ENCODE measurements at places on chromosomes 6 and 20.

GRCh38 chr6:12613811-12614210 is 102.8 kb upstream of the PHACTR1 start:
- DNase-seq: no peak

DNA sequence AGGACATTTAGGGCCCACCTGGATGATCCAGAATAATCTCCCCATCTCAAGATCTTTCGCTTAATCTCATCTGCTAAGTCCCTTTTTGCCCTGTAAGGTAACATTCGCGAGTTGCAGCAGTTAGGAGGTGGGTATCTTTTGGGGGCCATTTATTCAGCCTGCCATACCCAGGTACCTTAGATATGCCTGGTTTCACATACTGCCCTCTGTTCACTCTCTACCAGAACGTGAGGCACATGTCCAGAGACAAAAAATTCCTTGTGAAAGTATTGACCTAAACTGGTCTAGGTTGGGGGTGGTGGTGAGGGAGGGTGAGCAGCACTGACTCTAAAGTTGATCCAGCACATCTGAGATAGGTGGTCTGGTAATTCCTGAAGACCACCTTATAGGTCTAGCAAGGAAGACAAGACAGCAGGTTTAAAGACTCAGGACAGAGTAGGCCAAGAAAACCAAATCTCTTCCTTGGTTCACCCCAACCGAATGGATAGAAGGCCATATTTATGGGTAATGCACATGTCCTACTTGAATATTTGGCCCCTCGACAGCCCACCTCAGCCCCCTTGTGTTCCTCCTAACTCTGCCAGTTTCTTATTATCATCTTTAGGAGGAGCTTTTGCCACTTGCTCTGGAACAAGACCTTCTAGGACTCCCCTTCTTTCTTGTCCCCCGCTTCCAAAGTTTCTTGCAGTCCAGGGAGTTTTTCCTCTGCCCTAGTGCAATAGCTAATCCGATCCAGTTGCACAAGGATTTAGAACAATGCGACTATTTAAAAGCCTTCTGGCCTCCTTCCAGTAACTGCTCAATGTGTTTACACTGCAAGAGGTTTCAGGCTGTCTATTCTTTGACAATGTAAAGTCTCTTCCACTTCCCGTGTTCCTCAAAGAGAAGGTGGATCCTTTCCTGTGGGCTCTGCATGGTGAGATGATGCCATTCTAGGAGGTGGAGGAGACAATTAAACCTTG is 213.0 kb upstream of the LAMP5 start:
- DNase-seq: peak; percentile 33

DNA sequence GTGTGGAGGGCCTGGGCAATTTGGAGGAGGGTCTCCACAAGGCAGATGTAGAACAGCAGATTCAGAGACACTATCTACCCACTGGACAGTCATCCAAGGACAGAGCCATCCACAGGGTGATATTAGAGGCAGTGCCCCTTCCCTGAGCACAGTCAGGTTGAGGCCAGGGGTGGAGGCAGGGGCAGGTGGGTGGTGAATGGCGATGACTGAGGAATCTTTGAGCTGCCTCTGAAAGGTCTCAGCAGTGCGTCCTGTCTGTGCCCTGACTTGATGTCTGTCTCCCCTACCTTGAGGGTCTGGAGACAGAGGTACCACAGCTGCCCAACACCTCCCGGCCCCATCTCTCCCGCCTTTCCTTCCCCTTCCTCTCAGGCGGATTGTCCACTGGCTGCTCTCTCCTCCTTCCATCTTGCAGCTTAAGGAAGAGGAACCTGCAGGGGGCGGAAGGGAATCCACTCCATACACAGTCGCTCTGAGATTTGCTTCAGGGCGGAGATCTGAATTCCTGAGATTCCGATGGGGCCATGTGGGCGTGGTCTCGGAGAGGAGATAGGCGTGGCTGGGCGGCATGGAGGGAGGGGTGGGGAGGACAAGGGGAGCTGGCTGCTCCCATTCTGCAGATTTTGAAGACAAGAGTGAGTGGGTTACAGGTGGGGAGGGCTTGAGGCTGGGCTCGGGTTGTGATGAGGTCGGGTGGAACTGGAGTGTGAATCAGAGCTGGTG is 1.7 kb downstream of the MUCL3 start:
- peak; percentile 62 for DNase-seq

GRCh38 chr6:87074101-87074621 is 20.7 kb downstream of the CGA start:
- no peak for DNase-seq

- no peak for DNase-seq
Observed at GRCh38 chr6:55853008-55854001, 22.1 kb downstream of the BMP5 start.

- DNase-seq: no peak
Observed at GRCh38 chr6:147077251-147077650, 127.0 kb upstream of the STXBP5 start.

GRCh38 chr20:36720510-36720909 is 25.4 kb downstream of the NDRG3 start:
- DNase-seq: no peak

GRCh38 chr6:53165293-53165692 is 16.7 kb upstream of the GCM1 start:
- DNase-seq: peak; percentile 13

DNA sequence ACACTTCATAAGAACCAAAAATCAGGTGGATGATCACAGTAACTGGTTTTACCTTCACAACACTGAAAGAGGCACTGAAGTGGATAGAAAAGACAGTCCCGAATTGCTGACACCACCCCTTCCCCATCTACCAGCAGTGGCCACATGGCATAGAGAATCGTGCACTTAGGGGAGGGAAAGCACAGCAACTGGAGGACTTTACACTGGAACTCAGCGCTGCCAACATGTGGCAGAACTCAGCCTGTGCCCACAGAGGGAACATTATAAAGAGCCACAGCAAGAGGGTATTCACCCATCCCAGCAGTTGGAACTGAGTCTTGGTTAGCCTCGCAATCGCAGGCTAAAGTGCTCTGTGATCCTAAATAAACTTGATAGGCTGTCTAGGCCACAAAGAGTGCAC is 6.5 kb upstream of the KIAA1586 start:
- no peak for DNase-seq

- no peak for DNase-seq
Observed at GRCh38 chr20:64171211-64171610, 7.0 kb downstream of the MYT1 start.

DNA sequence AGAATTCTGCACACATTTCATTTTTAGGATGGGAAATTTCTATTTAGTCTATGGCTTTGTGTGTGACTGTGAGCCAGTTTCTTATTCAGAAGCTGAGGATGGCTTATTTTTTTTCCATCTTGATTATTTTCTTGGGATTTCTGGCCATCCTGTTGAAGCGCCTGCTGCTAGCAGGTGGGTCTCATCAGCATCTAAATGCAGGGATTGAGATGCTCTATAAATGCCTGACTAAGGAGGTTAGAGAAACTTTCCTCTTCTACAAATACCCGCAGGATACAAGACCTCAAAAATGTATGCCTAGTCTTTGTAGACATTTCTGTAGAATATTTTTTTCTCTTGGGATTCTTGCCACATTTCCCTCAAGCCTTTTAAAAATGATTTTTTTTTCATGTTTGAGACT is 138.0 kb upstream of the CCN2 start:
- no peak for DNase-seq

- no peak for DNase-seq
Observed at GRCh38 chr6:113691260-113691656, 165.9 kb upstream of the MARCKS start.

DNA sequence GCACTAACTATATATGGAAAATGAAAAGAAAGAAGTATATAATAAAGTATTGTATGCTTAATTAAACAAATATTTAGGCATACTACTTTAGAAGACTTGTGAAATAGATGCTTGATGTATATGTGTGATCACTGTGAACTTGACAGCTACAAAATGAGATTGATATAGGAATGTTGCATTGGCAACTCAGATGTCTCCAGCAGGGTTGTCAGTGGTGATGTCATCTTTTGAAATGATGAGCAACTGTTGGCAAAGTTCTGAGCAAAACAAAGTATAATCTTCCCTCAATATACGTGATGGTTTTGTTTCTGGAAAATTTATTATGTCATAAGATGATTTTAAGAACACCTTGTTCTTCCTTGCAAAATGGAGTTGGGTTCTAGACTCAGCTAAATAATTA is 133.8 kb downstream of the ARID1B start:
- no peak for DNase-seq

DNA sequence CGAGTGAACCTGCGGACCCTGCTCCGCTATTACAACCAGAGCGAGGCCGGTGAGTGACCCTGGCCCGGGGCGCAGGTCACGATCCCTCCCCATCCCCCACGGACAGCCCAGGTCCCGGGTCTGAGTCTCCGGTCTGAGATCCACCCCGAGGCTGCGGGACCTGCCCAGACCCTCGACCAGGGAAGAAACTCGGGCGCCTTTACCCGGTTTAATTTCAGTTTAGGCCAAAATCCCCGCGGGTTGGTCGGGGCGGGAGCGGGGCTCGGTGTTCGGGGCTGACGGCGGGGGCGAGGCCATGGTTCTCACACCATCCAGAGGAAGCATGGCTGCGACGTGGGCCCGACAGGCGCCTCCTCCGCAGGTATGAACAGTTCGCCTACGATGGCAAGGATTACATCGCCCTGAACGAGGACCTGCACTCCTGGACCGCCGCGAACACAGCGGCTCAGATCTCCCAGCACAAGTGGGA is 46.9 kb upstream of the TRIM26 start:
- DNase-seq: no peak

DNA sequence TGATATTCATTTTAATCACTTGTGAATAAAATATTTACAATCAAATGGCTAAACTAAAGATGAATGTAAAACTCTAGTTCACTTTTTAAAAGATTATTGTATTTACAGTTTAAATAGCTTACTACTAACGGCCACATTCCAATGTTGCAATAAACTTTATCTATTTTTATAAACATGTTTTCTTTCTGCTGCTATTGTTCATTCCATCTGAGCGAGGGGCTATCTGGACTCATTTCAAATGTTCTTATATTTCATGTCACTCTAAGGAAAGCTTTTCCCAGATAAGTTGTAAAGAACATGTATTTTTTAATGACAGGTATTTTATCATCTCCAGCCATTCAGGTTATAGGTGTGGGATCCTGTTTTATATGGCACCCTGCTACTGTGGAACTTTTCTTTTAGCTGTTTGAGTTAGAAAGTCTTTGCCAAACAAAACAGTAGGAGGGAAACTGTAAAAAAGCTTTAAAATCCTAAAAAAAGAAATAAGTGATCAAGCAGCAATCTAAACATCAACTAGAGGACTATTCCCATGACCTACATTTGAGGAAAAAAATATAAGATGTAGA is 42.5 kb downstream of the HMGCLL1 start:
- DNase-seq: no peak

GRCh38 chr6:154928325-154928922 is 66.7 kb upstream of the TIAM2 start:
- DNase-seq: peak; percentile 49

DNA sequence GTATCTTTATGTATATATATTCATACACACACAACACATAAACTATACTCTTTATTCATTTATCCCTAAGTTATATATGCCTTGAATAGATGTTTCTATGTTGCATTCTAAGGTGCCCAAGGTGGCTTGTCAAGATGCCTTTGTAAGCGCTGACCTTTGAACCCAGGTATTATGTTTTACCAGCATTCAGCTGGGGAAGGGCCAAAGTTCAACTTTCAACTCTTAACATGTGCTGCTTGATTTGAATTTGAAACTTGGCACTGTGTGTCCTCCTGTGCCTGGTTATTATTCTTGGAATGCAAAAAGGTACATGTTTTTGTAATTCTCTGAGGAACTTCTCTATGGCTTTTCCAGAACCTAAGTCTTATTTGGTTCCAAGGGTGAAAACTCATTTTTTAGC is 146.5 kb downstream of the EDN1 start:
- no peak for DNase-seq

- DNase-seq: no peak
Observed at GRCh38 chr6:99093456-99094190, 145.9 kb upstream of the FBXL4 start.

GRCh38 chr6:3803627-3804468 is 45.3 kb upstream of the FAM50B start:
- DNase-seq: peak; percentile 88

DNA sequence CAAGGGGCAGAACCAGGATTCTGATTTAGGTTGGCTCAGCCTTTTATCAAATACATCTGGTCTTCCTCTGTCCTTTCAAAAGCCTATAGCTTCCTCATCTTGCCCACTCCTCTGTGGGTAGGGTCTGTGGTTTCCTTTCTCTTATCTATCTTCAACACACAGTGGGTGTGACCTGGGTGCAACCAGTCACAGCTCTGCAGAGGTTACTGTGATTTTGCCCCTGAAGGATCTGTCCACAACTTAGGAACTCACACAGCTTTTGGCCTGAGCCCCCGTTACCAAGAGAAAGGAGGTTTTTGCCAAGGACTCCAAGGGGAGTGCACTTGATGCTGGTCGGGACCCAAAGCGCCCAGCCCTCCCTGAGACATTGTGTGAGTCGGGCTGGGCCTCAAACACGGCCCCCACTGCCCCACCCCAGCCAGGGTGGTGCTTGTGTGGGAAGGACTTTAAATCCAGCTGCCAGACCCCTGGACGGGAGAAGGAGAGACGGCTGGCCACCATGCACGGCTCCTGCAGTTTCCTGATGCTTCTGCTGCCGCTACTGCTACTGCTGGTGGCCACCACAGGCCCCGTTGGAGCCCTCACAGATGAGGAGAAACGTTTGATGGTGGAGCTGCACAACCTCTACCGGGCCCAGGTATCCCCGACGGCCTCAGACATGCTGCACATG is at the start of gene PI16:
PI16 (plus strand) TSS at position 477 of the 670 bp plus-strand sequence; CDS start at position 500, 23 bp downstream.
- DNase-seq: no peak

- peak; percentile 49 for DNase-seq
Observed at GRCh38 chr20:3768342-3769130, 983 bp upstream of the ADISSP start.

GRCh38 chr6:121430514-121431460 is 4.7 kb upstream of the GJA1 start:
- DNase-seq: no peak

DNA sequence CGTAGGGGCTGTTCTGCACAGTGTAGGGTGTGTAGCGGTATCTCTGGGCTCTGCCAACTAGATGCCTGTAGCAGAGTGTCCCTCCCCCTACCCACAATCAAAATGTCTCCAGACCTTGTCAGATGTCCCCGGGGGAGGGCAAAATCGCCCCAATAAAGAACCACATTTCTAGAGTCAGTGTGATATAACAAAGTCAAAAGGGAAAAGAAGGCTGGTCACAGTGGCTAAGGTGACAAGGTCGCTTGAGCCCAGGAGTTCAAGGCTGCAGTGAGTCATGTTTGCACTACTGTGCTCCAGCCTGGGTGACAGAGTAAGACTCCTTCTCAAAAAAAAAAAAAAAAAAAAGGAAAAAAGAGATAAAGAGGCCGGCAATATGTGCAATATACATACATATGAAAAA is 11.7 kb upstream of the CEP43 start:
- DNase-seq: no peak

GRCh38 chr6:36701401-36701991 is 3.9 kb downstream of the RAB44 start:
- DNase-seq: no peak

- no peak for DNase-seq
Observed at GRCh38 chr20:31549513-31549880, 35.3 kb downstream of the HM13 start.

GRCh38 chr20:21301940-21302663 is 1.0 kb upstream of the XRN2 start:
- DNase-seq: no peak

All from fibroblast of skin of left biceps (primary cell).